ENCODE measurements at places on chromosomes 4 and X. TPM values are rescaled to one million over a fixed set of nuclear protein-coding genes. Genes with fewer than 3 reads are reported as not detected.

Gene ZMAT1
- 32.4 TPM for total RNA-seq

Gene MSL3
- 23.5 TPM for total RNA-seq

Gene BBS12
- 13.9 TPM for total RNA-seq

Gene XK
- 5.8 TPM for total RNA-seq

Gene PCDH18
- total RNA-seq: 143 TPM

Gene CPE
- 374 TPM for total RNA-seq

Gene SCD5
- 124 TPM for total RNA-seq

Gene RNF175
- total RNA-seq: 9.8 TPM

Gene HSFX2
- total RNA-seq: not detected

Gene RWDD4
- 27.8 TPM for total RNA-seq

Gene CXCL5
- 0.44 TPM for total RNA-seq

Gene CXorf65
- not detected for total RNA-seq

Gene CENPVL2
- 0.71 TPM for total RNA-seq

Gene ZNF157
- 2.6 TPM for total RNA-seq

Gene G3BP2
- total RNA-seq: 170 TPM

Gene MTCP1
- total RNA-seq: 0.66 TPM

Gene ARHGAP24
- total RNA-seq: 52.7 TPM

Gene NIPAL1
- 35.3 TPM for total RNA-seq

Gene CENPE
- 8.0 TPM for total RNA-seq

Gene OPHN1
- total RNA-seq: 19.1 TPM

Gene FAM47E
- 6.7 TPM for total RNA-seq

Gene TASL
- 1.8 TPM for total RNA-seq

Gene ARL13A
- total RNA-seq: not detected

Gene TMPRSS11F
- total RNA-seq: not detected

Gene ADH6
- not detected for total RNA-seq

Gene DOK7
- 3.5 TPM for total RNA-seq

Gene KLHL5
- 41.7 TPM for total RNA-seq

Measured in camera-type eye (tissue), 1 donor.